ENCODE measurements at places on chromosomes 3 and 15.

GRCh38 chr3:87422333-87422732 lies 145.9 kb upstream of the POU1F1 start:
- DNase-seq, result no peak

DNA sequence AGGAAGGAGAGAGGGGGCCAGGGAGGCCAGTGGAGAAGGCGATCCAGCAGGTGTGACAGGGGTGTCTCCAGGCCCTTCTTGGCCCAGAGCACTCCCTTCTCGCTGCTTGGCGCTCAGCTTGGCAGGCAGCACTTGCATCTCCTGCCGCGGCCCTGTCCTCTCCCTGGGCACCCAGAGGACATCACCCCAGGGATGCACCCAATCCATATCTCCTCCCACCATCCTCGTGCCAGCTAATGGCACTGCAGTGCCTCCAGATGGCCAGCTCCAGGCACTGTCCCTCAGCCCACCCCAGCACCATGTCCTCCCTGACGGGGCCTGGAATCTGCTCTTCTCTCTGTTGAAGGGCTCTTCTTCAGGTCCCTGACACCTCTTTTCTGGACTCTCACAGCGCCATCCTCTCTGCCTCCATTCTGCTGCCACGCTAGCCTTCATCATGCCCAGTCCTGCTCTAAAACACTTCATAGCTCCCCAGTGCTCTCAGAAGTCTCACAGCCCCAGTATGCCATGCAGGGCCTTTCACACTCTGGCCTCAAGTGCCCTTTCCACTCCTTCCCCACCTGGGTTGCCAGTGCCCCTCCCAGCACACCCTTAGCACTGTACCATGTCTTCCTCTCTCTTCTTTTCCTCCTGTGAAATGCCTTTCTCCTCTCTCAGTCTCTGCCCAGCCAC lies 106.8 kb upstream of the SLC6A11 start:
- no peak for DNase-seq

- DNase-seq, result no peak
Observed at GRCh38 chr3:73258057-73258456, 196.6 kb downstream of the EBLN2 start.

DNA sequence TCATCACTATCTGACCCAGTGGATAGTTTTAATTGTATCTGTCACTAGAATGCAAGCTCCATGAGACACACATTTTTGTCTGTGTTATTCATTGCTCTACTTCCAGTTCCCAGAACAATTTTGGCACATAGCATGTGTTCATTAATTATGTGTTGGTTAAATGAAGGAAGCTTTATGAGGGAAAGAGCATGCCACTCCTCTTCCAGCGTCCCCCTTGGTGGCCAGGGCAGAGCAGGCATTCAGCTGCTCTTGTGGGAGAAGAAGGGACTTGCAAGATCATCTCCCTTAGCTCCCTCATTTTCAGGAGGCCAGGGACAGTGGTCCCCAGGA lies 489 bp upstream of the GALNT15 start:
- DNase-seq, result no peak

GRCh38 chr15:96701443-96701842 lies 370.9 kb downstream of the NR2F2 start:
- no peak for DNase-seq

GRCh38 chr3:126685493-126685892 lies 18.5 kb upstream of the CHCHD6 start:
- no peak for DNase-seq

DNA sequence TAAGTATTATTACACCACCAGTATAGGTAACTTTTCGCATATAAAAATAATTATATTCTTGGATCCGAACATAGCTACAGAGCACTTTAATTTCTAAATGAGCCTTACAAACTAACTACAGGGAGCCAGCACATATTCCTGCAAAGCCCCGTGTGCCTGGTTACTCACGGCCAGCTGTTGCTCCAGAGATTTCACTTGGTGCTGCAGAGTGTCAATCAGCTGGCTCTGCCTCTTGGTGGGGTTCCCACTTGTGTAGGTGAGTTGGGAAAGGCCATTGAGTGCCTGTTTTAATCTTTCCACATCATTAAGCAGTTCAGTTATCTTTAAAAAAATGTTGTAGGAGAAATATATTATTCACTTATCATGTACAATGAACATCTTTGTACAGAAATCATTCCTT lies 98.9 kb downstream of the UACA start:
- DNase-seq, result no peak

DNA sequence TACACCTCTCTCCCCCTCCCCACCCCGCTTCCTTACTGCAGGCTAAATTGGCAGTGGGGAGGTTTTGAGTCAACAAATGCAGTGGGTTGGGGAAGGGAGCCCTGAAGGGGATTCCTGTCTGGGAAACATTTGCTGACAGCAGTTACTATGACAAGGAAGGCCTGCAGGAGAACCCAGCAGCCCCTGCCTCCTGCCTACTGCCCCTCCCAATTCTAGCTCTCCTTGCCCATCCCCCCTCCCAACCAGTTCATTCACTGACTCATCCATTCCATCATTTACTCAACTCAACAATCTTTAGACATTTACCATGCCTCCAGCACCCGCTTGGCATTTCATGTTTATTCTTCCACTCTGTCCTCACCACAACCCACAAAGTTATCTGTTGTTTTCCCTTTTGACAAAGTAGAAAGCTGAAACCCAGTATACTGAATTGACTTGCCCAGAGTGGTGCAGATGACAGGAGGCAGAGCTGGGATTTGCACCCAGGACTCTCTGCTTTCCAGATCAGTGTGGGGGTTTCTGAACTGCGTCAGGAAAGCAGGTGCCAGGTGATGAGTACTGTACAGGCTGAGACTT lies 75.0 kb downstream of the MAGEF1 start:
- DNase-seq, result peak; percentile 7

- DNase-seq, result no peak
Observed at GRCh38 chr3:141274411-141275031, 42.9 kb downstream of the PXYLP1 start.

DNA sequence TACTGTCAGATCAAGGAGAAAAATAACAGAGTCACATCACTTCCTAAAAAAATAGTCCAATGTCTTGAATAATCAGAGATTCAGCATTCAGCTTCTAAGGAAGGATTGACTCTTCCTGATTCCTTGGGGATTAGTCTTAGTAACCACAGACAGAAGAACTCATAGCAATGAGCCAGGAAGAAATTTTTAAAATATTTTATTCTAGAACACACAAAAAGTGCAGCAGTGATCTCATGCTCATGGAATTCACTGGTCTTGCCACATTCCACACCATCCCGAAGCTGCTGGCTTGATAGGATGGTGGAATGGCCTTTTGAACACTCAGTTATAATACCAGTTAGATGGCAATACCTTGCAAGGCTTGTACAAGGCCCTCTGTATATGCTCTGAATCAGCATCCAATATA lies 43.0 kb upstream of the ABI3BP start:
- no peak for DNase-seq

DNA sequence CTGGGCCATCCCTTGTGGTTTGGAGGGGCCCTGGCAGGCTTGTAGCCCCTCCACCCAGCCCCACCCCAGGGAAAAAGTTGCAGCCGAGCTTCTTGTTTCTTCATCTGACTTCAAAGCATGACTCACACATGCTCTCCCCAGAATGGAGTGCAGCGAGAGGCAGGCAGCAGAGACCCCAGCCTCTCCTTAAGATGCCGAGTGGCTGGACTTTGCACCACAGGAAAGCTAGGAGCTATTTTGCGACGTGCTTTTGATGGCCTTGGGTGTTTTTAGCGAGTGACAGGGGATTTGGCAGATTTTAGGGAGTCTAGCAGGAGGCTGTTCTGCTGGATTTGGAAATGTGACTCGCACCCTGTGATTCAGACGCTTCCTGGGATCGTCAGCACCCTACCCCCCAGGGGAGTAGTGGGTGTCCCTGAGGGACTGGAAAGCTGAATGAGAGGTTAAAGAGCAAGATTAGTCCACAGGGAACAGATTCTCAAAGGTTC lies 14.2 kb downstream of the BAHD1 start:
- no peak for DNase-seq

GRCh38 chr3:105440113-105440512 lies 73.4 kb downstream of the ALCAM start:
- no peak for DNase-seq

- DNase-seq, result no peak
Observed at GRCh38 chr15:98493966-98494511, 154.3 kb upstream of the IGF1R start.

DNA sequence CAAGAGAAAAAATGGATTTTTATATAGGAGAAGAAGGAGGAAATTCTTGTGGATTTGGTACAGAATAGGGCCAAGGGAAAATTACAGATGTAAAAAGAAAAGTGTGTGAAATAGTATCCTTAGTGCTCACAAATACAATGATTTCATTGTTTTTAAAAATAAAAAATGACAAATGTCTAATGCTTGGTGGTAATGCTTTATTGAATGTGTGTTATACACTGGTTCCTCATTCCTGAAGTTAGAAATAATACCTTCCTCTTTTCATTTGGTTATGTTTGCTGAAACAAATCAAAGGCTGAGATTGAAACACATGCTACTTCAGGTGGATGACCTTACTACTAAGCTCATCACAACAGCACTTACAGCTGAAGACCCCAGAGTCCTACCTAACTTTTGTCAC lies 37.7 kb upstream of the CCR2 start:
- DNase-seq, result no peak

GRCh38 chr3:192906940-192907339 lies 10.7 kb downstream of the MB21D2 start:
- DNase-seq, result no peak
